ENCODE measurements at places on chromosomes 4 and X.

DNA sequence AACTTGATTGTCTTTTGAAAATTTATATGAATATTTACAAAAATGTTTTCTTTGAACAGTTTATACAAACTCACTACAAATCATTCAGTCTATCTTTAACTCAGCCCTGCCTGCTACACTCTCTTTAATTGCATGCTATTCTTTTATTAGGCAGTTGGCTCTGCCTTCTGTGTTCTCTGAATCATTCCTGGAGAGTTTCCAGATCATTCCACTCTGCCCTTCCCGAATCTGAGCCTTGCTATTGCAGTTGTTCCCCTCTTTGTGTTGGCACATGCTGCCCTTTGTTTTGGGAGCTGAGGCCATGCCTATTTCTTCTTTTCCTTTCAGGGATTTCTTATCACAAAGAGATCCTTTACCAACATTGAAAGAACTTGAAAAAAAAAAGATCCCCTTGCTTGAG, 8.7 kb upstream of the TECRL start:
- no peak for DNase-seq
- H3K27me3 ChIP-seq = no peaks in the 10 kb centered on the region
- H3K4me3 ChIP-seq = no peak overlapping the region
- H3K27ac ChIP-seq = no peak overlapping the region
- peaks cover 4% of the 10 kb centered on the region for H3K4me1 ChIP-seq

GRCh38 chrX:44392767-44393166, 49.3 kb upstream of the EFHC2 start:
- H3K4me1 ChIP-seq = no peaks in the 10 kb centered on the region
- no peaks in the 10 kb centered on the region for H3K27me3 ChIP-seq
- H3K4me3 ChIP-seq = no peak overlapping the region
- H3K36me3 ChIP-seq = no peaks in the 10 kb centered on the region

- H3K27ac ChIP-seq = peak overlapping the region; percentile 96
- no peak for DNase-seq
- H3K4me1 ChIP-seq = peaks cover 35% of the 10 kb centered on the region
- H3K4me3 ChIP-seq = no peak overlapping the region
- H3K36me3 ChIP-seq = no peaks in the 10 kb centered on the region
- H3K27me3 ChIP-seq = no peaks in the 10 kb centered on the region
These were observed 4.2 kb upstream of the PKD2 start for GRCh38 chr4:88003261-88003660.

- no peak overlapping the region for H3K27ac ChIP-seq
- H3K4me3 ChIP-seq = no peak overlapping the region
- H3K36me3 ChIP-seq = no peaks in the 10 kb centered on the region
- H3K4me1 ChIP-seq = no peaks in the 10 kb centered on the region
These were observed 413.3 kb downstream of the MID1IP1 start for GRCh38 chrX:39214387-39215126.

- no peaks in the 10 kb centered on the region for H3K36me3 ChIP-seq
- no peak overlapping the region for H3K27ac ChIP-seq
- no peak for DNase-seq
- H3K4me1 ChIP-seq = no peaks in the 10 kb centered on the region
These were observed 168.2 kb downstream of the DCTD start for GRCh38 chr4:182748949-182749348.

DNA sequence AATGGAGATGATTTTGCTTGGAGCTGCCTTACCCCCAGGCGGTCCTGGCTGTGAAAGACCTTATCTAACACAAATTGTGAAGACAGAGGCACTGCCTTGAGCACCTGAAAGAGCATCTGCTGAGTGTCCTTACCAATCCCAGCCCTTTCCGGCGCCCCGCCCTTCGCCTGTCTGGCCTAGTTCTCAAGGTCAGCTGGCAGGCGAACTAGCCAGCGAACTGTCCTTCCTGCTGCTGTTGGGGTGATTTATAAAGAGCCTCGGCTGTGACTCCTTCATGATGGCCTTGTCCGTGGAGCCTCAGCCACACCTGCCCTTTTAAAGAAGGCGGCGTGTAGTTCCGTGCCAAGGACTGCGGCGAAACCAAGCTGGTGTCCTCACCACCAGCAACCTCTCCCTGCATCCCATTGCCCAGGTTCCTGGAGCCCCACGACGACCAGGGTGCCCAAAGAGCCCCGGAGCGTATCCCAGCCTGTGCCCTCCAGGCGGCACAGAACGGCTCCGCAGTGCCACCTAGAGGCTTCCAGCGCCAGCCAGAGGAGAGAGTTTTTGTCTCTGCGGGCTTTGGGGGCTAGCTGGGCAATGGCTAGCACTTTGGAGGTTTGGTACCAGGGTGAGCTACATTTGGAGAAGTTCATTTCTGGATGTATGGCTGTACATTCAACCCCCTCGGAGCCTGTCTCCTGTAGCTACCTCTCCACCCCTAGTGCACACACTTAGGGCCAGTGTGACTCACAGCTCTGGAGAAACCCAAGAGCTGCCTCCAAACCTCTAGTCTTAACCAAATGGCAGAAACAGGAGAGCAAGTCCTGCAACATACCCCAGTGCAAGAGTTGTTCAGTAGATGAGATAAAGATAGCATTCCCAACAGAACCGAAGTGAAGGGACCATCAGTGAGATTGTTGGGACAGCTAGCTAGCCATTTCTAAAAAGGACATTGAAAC, 36.8 kb upstream of the VMA21 start:
- H3K36me3 ChIP-seq = no peaks in the 10 kb centered on the region
- DNase-seq = no peak
- no peaks in the 10 kb centered on the region for H3K4me1 ChIP-seq
- no peak overlapping the region for H3K27ac ChIP-seq
- no peak overlapping the region for H3K4me3 ChIP-seq
- no peaks in the 10 kb centered on the region for H3K27me3 ChIP-seq

DNA sequence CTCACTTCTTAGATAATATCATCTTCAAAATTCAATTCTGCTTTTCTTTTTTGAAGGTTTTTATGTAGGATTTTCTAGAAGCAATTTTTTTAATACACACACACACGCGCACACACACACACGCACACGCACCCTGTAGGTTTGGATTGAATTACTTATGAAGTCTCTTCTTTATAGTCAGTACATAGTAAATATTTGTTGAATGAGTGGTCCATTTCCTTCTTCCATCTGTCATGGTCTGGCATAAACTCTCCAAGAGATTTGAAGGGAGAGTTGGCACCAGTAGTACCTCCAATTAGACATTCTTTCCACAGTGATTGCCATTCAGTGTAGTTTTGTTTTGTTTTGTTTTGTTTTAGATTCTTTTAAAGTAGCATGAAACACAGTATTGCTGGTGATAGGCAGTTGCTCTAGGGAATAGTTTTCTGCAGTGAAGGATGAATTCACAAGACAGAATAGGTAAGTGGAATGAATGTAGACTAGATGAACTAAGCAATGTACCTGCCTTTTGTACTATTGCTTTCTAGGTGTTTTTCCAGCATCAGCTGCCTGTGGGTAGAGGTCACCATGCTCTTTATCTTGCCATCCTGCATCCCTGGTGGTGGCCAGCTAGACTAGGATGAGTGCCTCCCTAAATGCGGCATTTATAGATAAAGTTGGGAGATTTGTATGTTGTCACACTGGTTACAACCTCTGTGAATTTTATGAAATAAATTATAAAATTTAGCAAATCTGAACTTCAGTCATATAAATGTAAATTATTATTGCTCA, 20.5 kb downstream of the PDLIM5 start:
- H3K27ac ChIP-seq = peak overlapping the region; percentile 41
- no peaks in the 10 kb centered on the region for H3K36me3 ChIP-seq
- H3K27me3 ChIP-seq = no peaks in the 10 kb centered on the region
- H3K4me3 ChIP-seq = no peak overlapping the region
- DNase-seq = no peak

GRCh38 chrX:52437212-52437611, 58.4 kb upstream of the XAGE1A start:
- H3K27ac ChIP-seq = no peak overlapping the region
- no peaks in the 10 kb centered on the region for H3K4me1 ChIP-seq
- no peak for DNase-seq
- no peaks in the 10 kb centered on the region for H3K36me3 ChIP-seq

DNA sequence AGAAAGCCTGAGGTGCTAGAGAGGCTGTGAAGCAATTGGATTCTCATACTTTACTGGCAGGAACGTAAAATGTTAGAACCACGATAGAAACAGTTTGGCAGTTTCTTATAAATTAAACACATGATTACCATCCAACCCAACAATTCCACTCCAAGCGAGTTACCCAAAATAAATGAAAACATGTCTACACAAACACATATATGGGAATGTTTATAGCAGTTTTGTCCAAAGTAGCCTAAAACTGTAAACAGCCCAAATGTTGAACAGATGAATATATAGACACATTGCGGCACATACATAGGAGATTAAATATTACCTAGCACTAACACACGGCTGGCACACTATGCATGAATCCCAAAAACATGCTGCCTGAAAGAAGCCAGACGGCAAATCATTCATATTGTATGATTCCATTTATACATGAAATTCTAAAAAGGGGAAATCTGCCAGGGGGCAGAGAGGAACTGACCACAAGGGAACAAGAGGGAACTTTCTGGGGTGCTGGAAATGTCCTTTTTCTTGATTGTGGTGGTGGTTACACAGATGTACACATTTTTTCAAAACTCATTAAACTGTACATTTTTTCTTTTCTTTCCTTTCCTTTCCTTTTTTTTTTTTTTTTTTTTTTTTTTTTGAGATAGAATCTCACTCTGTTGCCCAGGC, 50.4 kb upstream of the SLC25A4 start:
- H3K4me3 ChIP-seq = no peak overlapping the region
- no peaks in the 10 kb centered on the region for H3K36me3 ChIP-seq
- no peak overlapping the region for H3K27ac ChIP-seq
- H3K27me3 ChIP-seq = no peaks in the 10 kb centered on the region

GRCh38 chr4:2898001-2898400, 54.4 kb downstream of the ADD1 start:
- H3K27me3 ChIP-seq = no peaks in the 10 kb centered on the region
- no peak for DNase-seq
- H3K36me3 ChIP-seq = peaks cover 98% of the 10 kb centered on the region
- H3K4me3 ChIP-seq = no peak overlapping the region
- H3K27ac ChIP-seq = no peak overlapping the region

DNA sequence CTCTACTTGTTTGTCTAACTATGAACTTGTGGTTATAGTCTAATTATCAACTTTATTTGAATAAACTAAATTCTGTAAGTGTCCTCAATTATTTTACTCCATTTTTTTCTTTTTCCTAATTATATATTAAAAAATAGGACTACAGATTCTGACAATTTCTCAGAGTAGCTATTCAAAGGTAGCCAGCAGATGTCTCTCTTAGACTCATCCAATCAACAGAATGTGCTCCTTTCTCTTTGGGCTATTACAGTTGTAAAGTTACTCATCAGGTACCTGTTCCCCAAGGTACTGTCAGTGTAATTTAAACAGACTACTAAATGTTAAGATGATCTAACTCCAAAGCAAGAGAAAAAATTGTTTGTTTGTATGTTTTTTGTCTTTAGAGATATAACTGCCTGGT, 248.6 kb downstream of the PCDH18 start:
- peaks cover 3% of the 10 kb centered on the region for H3K4me1 ChIP-seq
- H3K27me3 ChIP-seq = no peaks in the 10 kb centered on the region
- H3K4me3 ChIP-seq = no peak overlapping the region
- H3K27ac ChIP-seq = no peak overlapping the region

- DNase-seq = no peak
- no peaks in the 10 kb centered on the region for H3K36me3 ChIP-seq
- H3K4me1 ChIP-seq = peaks cover 3% of the 10 kb centered on the region
- no peak overlapping the region for H3K27ac ChIP-seq
- H3K27me3 ChIP-seq = no peaks in the 10 kb centered on the region
- H3K4me3 ChIP-seq = no peak overlapping the region
These were observed 5.5 kb downstream of the SAT1 start for GRCh38 chrX:23788521-23788920.

DNA sequence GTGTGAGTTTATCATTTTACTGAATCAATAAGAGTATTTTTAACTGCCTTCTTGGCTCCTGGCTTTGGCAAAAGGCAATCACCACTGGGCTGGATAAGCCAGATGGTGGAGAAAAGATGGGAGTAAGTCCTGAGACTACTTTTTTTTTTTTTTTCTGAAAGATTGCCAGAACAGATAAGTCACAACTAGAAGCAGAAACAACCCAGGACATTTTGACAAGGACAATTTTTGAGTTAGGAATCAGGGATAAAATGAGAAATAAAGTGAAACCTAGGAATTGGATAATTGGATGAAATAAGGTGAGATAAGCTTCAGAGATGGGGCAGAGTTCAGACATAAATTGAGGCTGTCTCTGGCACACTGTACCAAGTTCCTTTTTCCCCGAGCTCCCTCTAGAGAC, 471.0 kb downstream of the KLHL13 start:
- no peak for DNase-seq
- no peak overlapping the region for H3K4me3 ChIP-seq
- H3K36me3 ChIP-seq = no peaks in the 10 kb centered on the region

DNA sequence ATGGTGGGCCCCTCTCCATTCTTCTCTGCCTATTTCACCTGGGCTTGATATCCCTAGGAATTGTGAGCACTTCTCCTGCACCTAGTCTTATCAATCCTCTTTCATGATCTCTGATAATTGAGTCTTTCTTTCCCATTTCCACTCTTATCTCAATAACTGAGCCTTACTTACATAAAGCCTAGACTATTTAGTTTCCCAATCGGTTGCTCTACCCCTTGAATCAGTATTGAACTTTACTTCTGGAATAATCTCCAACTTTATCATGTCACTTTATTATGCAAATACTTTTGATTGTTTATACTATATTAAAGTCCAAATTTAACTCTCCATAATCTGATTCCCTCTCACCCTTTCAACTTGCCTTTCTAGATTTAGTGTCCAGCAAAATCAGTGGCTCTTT, 222.7 kb downstream of the SPRY1 start:
- no peak overlapping the region for H3K4me3 ChIP-seq
- H3K27ac ChIP-seq = no peak overlapping the region
- DNase-seq = no peak
- H3K4me1 ChIP-seq = no peaks in the 10 kb centered on the region
- H3K27me3 ChIP-seq = no peaks in the 10 kb centered on the region
- H3K36me3 ChIP-seq = no peaks in the 10 kb centered on the region

GRCh38 chrX:103678199-103678993, 8.1 kb downstream of the MORF4L2 start:
- no peak overlapping the region for H3K4me3 ChIP-seq
- peaks cover 22% of the 10 kb centered on the region for H3K36me3 ChIP-seq
- no peaks in the 10 kb centered on the region for H3K4me1 ChIP-seq
- no peak for DNase-seq
- H3K27me3 ChIP-seq = no peaks in the 10 kb centered on the region

DNA sequence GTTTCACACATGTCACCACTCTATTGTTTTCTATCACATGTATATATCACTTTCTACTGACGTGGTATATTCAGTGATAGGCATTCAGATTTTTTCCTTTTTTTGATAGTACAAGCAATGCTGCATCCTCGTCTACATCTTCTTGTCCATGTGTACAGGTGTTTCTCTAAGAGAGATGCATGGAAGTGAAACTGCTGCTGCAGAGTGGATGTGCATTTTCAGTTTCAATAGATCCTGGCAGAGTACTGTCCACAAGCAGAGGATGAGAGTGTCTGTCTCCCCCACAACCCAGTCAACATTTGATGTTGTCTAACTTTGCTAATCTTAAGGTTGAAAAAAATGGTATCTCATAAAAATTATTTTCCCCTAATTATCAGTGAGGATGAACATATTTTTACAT, 194.0 kb upstream of the CASK start:
- no peak overlapping the region for H3K27ac ChIP-seq
- no peaks in the 10 kb centered on the region for H3K4me1 ChIP-seq
- no peaks in the 10 kb centered on the region for H3K27me3 ChIP-seq
- H3K36me3 ChIP-seq = no peaks in the 10 kb centered on the region
- no peak overlapping the region for H3K4me3 ChIP-seq
- DNase-seq = no peak
